ENCODE measurements at places on chromosomes 2 and 18.

DNA sequence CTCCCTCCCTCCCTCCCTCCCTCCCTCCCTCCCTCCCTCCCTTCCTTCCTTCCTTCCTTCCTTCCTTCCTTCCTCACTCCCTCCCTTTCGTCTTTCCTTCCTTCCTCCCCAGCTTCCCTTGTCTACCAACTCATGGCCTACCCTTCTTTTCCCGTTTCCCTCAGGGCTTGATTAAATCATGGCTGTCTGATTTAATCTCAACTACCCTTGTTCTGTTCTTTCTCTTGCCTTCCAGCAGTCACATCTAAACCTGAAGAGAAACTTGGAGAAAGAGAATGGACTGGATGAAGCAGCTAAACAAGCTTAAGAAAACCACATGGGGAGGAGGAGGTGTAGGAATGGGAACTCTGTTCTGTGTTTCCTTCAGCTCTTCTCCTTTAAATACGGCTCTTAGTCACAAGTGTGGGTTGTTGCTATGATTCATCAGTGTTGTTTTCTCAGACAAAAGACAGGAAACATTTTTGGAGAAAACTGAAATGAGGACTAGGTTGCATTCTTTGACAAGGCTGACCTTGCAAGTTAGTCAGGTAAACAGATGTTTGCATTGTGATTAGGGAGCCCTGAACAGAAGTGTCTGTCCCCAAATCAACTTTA, 177.9 kb downstream of the LRRTM1 start:
- DNase-seq: peak; percentile 4

DNA sequence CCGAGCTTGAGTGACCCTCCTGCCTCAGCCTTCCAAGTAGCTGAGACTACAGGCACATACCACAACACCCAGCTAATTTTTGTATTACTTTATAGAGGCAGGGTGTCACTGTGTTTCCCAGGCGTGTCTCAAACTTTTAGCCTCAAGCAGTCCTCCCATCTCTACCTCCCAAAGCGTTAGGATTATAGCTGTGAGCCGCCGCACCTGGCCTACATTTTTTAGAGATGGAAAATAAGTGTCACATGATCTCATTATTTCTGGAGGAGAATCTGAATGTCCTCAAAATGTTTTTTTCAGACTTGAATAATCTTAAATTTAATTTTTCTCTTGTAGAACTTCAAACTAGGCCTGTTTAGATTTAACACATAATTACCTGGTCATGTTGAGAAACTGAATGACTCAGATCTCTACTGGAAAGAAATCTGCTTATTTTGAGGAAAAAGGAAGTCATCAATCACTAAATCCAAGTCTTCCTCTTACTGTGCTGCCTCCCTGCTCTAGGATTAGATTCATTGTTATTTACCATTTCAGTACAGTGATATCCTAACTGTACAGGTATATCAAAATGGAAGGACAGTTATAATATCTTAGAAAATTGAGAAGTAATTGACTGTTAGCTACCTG, 92.4 kb downstream of the COX7A2L start:
- no peak for DNase-seq

GRCh38 chr2:26034637-26034992, 731 bp downstream of the RAB10 start:
- DNase-seq: no peak

DNA sequence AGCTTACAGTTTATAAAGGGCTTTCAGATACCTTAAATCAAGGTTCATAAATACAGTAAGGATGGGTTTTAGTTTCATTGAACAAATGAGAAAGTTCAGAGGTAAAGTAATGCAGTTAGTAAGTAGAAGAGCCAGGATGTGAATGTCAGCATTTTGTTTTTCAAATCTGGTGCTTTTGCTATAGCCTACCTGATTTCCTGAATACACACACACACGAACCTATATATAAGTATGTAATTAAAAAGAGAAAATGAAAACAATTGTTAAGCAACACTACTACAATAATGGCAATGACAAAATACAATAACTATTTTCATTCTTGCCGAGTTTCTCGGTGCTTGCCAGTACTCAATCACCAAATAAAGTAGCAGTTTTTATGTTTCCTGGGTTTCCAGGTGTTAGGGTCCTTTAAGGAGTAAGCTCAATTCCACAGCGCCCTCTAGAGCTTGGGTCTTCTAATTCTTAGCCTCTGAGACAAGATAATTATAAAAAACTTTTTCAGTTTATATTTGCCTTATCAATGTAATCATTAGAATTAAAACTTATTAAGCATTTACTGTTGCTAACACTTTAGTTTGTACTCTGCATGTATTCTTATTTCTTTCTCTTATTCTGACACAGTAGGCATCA, 512.9 kb upstream of the ACVR2A start:
- DNase-seq: peak; percentile 3

GRCh38 chr2:147368306-147368705, 476.5 kb upstream of the ACVR2A start:
- no peak for DNase-seq

DNA sequence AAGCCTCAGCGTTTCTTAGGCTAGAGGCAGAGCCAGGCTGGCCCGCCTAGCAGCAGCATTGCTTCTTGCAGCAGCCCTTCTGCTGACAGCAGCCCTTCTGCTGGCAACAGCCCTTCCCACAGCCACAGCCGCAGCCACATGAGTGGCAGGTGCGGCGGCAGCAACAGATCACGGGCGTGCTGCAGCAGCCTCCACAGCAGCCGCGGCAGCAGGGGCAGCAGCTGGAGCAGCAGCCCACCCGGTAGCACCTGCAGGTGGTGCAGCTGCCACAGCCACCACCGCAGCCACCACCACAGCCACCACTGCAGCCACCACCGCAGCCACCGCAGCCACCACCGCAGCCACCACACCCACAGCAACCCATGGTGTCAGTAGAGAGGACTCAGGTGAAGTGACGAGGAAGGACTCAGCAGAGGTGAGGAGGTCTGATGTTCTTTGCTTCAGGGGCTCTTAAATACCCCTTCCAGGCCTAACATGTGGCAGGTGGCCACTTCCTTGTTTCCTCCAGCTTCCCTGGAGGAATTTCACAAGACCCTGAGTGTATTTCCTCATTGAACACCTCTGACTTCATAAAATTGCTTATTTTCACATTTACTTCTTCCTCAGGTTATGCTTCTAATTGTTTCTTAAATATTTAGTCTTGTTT, at the start of gene SCYGR6:
Gene SCYGR6 (minus strand): TSS at position 364 of the 646 bp plus-strand sequence. CDS start 0 bp downstream, at position 364.
- DNase-seq: no peak

- no peak for DNase-seq
These were observed 2.9 kb upstream of the GAL3ST2 start for GRCh38 chr2:241773511-241774418.

GRCh38 chr2:150174056-150174805, 313.2 kb downstream of the RND3 start:
- no peak for DNase-seq

- DNase-seq: no peak
These were observed 470.0 kb upstream of the GCFC2 start for GRCh38 chr2:76180676-76181075.

DNA sequence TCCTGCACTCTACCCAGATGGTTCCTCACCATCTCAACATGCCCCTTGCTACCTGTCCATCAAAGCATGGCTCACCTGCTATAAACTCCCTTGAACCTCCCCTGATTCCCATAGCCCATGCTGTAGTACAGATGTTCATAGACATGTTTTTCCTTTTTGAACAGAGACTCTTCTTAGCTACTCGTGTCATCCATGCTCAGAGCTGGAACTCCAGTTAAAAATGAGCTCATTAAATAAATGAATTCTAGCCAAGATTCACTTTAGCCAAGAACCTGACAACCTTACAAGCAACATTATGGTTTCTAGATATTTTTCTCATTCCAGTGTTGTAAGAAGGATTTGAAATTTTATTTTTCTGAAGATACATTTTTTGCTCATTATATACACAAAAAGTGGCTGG, 65.0 kb downstream of the SCG2 start:
- DNase-seq: no peak

GRCh38 chr2:64914247-64914646, 75.0 kb upstream of the SLC1A4 start:
- no peak for DNase-seq

- DNase-seq: no peak
These were observed 386.4 kb downstream of the TRIB2 start for GRCh38 chr2:13103151-13103550.

All from fibroblast of the conjunctiva (primary cell).